ENCODE measurements at places on chromosomes 13 and 19. TPM values are rescaled to one million over a fixed set of nuclear protein-coding genes. Genes with fewer than 3 reads are reported as not detected.

ZNF625 gene
- total RNA-seq = not detected

MATK gene
- total RNA-seq = not detected

SLITRK1 gene
- total RNA-seq = not detected

RNF126 gene
- total RNA-seq = 53.9 TPM

KCNK6 gene
- total RNA-seq = 6.2 TPM

LGALS7B gene
- 2.6 TPM for total RNA-seq

ZNF560 gene
- not detected for total RNA-seq

GRCh38 chr13:110879482-110879881 lies 35.4 kb downstream of the ANKRD10 start:
- DNase-seq = no peak

GRCh38 chr13:50594276-50595051 lies 249.0 kb downstream of the DLEU7 start:
- no peak for DNase-seq

DNA sequence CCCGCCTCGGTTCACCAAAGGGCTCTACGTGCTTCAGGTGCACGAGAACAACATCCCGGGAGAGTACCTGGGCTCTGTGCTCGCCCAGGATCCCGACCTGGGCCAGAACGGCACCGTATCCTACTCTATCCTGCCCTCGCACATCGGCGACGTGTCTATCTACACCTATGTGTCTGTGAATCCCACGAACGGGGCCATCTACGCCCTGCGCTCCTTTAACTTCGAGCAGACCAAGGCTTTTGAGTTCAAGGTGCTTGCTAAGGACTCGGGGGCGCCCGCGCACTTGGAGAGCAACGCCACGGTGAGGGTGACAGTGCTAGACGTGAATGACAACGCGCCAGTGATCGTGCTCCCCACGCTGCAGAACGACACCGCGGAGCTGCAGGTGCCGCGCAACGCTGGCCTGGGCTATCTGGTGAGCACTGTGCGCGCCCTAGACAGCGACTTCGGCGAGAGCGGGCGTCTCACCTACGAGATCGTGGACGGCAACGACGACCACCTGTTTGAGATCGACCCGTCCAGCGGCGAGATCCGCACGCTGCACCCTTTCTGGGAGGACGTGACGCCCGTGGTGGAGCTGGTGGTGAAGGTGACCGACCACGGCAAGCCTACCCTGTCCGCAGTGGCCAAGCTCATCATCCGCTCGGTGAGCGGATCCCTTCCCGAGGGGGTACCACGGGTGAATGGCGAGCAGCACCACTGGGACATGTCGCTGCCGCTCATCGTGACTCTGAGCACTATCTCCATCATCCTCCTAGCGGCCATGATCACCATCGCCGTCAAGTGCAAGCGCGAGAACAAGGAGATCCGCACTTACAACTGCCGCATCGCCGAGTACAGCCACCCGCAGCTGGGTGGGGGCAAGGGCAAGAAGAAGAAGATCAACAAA lies 2.6 kb downstream of the PCDH17 start:
- no peak for DNase-seq

GRCh38 chr13:76708138-76708688 lies 178.0 kb downstream of the KCTD12 start:
- DNase-seq = no peak

DNA sequence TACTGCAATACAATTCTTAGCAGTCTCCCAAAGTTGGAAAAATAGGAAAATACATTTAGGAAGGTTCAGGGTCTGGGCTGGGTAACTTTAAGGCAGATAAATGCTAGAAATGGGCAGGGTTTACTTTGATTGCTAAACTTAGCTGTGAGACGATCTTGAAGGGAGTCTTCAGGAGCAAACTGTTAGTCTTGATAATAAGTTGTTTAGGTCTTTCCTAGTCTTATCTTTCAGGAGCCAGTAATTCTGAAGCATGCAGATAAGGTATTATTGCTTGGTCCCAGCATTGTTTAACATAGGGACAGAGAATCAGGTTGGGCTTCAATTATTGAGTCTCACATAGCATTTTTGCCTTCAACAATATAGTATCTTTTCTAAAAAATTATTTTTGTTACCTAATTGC lies 262.4 kb upstream of the MIR17HG start:
- no peak for DNase-seq

DNA sequence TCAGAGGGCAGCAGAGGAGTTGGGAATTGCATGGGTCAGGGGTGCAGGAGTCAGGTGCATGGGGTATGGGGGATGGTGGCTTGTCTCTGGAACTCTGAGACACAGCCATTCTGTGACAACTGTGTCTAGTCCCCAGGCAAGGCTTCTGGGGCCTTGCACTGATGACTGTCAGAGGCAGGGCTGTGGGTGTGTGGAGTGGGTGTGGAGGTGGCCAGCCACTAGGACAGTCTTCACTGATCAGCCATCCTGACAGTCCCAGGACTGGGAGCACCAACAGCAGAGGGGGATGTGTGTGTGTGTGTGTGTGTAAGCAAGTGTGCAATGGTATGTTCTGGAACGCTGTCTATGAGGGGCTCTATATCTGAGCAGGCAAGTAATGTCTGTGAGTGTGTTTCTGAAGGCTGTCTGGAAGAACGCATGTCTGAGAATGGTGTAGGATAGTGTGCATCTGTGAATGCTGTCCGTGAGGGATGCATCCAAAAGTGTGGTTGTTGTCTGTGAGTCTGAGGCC lies 5.4 kb downstream of the NUMBL start:
- no peak for DNase-seq

DNA sequence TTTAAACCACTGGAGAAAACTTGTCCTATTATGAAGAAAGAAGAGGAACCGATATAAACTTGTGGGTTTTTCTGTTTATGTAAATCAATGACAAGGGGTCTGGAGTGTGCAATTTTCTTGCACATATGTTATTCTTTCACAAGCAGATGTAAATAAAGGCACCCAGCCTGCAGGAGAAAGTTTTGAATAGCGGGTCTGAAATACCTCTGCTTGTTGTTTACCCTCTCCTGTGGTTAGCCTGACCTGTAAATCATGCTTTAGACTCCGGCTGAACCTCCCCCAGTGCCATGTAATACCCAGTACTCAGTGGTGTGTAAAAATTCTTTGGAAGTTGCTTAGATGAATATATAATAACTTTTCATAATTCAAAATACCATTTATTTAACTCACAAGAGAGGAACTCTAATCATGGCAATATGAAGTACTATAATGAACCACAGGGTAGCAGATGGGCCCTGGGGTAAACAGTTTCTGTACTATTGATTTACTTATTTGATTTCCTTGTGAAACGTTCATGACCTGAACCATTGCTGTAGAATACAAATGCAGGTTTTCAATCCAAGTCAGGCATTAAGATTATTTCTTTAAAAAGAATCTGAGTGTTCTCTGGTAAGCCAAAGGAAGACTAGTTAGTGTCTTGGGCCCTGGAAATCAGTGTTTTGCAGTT lies 245.1 kb downstream of the LMO7 start:
- no peak for DNase-seq

DNA sequence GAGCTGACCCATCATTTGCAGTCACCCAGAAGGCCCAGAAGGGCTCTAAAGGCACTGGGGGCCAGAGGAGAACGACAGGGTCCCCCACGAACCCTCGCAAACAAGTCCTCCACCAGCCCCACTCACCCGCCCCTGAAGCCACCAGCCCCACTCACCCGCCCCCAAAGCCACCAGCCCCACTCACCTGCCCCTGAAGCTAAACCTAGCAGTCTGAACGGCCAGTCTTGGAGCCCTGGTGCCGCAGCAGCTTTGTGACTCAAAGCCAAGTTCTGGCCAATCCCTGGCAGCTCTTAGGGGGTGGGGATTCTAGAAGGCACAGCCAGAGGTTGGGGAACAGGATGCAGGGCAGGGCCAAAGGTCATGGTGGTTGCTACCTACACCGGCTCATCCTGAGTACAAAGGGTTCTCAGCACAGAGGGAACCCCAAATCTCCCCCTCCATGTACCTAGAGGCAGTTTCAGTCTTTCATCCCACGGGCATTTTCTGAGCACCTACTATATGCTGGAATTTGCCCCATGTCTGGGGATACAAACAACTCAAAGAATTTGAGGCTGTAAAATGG lies at the start of gene IQCN:
TSS of gene IQCN (minus strand) at position 234 of the 562 bp plus-strand sequence. CDS start 4,974 bp downstream, outside the sequence.
- DNase-seq = peak; percentile 81

DNA sequence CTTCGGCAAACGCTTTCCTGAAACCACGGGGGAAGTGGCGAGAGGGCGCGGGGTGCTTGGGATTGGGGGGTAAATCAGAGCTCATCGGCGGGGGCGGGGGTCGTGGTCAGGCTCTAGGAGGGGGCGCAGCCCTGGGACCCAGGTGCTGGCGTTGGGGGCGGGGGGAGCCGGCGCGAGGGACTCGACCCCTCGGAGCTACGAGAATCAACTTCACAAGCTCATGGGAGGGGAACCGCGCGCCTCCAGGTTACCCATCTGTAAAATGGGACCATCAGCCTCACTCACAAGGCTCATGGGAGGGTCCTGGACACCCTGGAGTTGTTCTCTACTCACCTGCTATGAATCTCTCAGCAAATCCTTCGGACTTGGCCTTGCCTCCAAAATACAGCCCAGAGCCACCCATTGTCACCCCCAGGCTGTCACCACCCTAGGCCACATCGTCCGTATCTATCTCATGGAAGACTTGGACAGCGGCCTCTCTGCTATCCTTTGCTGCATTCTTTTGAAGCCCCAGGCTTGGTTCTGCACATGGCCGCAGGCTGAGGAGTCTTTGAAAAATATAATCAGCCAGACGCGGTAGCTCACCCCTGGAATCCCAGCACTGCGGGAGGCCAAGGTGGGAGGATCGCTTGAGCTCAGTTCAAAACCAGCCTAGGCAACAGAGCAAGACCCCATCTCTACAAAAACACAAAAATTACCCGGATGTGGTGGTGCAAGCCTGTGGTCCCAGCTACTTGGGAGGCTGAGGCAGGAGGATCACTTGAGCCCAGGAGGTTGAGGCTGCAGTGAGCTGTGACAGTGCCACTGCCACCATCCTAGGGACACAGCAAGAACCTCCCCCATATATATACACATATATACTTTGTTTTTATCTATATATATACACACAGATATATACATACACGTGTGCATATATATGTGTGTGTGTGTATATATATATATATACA lies 939 bp upstream of the RANBP3 start:
- DNase-seq = no peak

DNA sequence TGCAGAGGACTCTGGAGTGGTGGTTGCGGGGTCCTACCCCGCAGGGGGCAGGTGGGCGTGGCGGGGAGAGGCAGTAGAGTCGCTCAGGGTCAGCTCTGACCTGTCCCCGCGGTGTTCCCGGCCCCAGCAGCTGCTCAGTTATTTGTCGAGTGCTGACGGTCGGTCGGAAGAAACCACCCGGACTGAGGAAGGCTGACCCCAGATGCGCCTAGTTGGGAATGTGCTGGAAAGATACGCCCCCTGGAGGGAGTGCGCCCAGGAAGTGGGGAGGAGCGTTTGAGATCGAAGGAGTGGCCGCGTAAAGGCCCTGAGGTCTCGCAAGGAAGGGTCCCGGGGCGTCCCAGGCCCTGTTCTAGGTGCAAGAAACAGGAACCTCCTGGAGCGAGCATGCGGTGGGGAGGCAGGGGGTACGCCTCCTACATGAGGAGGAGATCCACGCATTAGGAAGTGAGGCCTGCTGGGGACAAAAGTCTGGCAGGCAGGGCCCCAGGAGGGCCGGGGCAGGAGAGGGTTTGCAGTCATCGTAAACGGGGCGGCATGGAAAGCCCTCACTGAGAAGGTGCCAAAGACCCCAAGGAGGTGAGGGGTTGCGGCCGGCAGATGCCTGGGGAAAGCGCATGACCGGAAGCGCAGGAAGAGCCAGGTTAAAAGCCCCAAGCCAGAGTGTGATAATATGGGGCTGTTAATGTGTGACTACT lies 9.2 kb downstream of the CCDC8 start:
- DNase-seq = no peak

GRCh38 chr13:106182404-106182803 lies 353.1 kb downstream of the EFNB2 start:
- DNase-seq = peak; percentile 90

- no peak for DNase-seq
Measured at GRCh38 chr19:32909257-32909656, 39.7 kb upstream of the SLC7A9 start.

DNA sequence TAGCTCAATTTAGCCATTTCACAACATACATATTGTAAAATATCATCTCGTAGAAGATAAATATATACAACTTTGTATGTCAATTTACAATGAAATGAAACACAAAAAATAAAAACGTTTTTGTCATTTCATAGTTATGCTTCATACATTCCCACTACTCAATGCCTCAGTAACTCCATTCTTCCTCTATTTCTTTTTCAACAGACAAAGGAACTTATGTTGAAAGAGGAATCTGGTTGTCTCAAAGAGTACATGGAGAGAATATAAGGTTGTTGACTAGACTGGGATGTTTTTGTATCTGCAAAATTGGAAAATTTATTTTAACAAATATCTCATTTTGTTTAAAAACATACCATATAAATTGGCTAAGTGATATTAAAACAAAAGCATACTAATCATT lies 12.8 kb downstream of the KCTD12 start:
- no peak for DNase-seq

DNA sequence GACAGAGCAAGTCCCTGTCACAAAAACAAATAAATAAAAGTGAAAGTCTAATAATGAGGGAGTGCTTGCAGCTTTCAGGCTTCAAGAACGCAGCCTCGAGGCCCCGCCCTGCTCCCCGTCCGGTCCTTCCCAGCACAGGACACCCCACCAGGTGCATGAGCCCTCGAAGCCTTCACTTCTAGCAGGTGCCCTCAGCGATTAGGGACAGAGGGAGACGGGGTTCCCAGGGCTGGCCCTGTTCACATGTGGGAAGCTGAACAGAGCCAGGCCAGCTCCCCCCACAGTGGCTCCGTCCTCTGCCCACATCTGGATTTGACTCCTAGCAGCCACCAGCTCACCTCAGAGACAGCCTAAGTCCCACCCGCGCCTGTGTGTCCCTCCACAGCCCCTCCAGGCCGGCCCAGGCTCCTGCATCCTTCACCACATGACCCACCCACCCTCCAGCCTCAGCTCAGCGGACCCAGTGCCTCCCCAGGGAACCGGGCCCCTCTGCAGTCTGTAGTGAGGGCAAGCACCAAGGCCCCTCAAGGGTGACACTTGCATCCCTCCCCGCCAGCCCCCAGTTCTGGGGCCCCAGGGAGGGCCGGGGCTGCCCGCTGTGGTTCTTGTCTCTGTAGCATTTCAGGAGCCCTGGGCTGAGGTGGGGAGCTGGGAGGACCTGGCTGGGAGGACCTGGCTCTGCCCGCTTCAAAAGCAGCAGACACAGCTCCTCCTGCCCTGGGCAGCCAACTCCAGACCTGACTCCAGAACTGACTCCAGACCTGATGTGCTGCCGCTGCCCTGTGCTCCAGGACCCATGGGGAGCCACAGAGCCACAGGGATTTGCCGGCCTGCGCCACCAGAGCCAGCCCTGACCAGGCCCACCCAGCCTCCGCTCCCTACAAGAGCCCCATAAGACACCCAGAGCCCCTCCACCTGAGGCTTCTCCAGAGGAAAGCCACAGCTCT lies 27.2 kb downstream of the GPX4 start:
- DNase-seq = no peak

DNA sequence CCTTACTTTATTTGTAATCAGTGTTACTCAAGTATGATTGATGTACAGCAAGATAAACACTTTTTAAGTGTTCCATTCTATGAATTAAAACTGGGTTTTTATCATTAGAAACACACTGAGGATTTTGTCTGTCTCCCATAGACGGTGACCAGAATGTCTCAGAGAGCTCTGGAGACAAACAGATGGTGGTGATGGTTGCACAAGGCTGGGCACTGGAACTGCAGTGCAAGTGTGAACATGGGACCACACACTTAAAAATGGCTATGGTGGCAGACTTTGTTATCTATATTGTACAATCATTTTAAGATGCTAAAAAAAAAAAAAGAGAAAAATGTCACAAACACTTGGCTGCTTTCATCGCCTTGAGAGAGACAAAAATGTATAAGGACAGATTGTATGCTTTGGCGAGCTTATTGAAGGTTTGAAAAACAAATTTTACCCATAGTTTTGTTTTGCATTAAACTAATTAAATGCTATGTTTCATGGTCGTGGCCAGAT lies 273.0 kb downstream of the SHISA2 start:
- no peak for DNase-seq

All from MCF 10A (cell line).